ENCODE measurements at places on chromosomes 3 and 15.

- no peak for DNase-seq
Measured at GRCh38 chr3:11536132-11536935, 107.4 kb downstream of the VGLL4 start.

- DNase-seq: no peak
Measured at GRCh38 chr15:55151631-55152030, 45.1 kb downstream of the RSL24D1 start.

- no peak for DNase-seq
Measured at GRCh38 chr15:27820722-27821121, 278.4 kb downstream of the OCA2 start.

DNA sequence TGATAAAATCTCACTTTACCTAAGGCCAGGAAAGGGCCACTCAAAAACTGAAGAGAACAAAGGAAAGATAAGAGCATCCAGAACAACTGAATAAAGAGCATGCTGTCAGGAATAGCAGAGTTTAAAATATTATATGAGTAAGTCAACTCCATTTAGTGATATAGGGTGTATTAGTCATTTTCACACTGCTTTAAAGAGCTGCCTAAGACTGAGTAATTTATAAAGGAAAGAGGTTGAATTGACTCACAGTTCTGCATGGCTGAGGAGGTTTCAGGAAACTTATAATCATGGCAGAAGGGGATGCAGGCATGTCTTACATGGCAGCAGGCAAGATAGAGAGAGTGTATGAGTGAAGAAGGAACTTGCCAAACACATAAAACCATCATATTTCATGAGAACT, 778.0 kb upstream of the NECTIN3 start:
- no peak for DNase-seq

GRCh38 chr3:73411993-73412392, 212.7 kb downstream of the PDZRN3 start:
- DNase-seq: no peak

GRCh38 chr15:79635149-79635771, 203.1 kb downstream of the MINAR1 start:
- DNase-seq: no peak

DNA sequence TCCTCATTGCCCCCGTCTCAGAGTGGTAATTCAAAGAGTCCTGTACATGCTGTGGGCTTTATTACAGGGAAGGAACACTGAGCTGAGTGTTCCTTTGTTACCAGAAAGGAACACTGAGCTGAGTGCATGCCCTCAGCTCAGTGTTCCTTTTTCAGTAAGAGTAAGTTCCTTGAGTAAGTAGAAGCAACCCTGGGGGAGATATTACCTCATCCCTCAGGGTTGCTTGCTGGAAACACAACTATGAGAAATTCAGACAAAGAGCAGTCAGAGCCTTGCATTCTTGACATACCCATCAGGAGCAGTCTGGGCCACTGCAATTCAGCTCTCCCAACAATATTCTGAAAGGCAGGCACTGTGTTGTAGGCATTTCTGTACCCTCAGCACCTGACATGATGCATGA, 17.0 kb downstream of the CHRM5 start:
- DNase-seq: no peak

- DNase-seq: no peak
Measured at GRCh38 chr3:181626036-181626435, 85.7 kb upstream of the SOX2 start.

- DNase-seq: no peak
Measured at GRCh38 chr3:15660055-15660935, 58.8 kb downstream of the BTD start.

GRCh38 chr3:148970271-148970670, 21.1 kb upstream of the GYG1 start:
- DNase-seq: no peak

DNA sequence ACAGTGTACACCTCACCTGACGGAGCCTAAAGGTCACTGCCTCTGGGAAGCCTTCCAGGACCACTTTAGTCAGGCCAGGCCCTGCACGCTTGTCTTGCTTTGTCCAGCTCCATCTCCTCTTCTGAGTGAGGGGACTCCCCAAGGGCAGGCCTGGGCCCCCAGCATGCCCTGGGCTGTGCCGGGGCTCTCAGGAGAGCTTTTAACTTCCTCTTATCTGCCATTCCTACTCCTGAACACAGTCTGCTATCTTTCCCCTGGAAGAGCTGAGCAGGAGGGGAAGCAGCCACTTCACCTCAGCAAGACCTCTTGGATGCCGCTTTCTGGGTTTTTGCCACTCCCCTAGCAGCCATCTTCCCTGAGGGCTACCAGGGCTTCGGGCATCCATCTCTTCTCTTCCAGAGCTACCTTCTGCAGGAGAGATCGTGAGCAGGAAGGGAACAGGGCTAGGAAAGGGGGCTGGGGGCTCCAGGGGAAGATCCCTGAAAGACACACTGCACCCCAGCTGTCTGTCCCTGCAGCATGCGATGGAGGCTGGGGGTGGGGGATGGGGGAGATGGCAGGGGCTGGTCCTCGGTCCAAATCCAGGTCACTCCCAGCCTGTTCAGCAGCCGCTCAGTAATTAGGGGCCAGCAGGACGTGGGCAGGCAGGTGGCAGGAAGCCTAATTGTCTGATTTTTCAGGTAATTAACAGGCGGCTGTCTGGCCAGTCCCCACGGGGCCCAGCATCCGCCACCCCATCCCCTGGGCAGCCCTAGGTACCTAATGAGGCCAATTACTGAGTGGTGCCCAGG, 19.9 kb upstream of the RPL29 start:
- DNase-seq: no peak

- no peak for DNase-seq
Measured at GRCh38 chr3:127735767-127736693, 63.3 kb downstream of the ABTB1 start.

- no peak for DNase-seq
Measured at GRCh38 chr3:48140336-48140757, 47.9 kb downstream of the CDC25A start.

DNA sequence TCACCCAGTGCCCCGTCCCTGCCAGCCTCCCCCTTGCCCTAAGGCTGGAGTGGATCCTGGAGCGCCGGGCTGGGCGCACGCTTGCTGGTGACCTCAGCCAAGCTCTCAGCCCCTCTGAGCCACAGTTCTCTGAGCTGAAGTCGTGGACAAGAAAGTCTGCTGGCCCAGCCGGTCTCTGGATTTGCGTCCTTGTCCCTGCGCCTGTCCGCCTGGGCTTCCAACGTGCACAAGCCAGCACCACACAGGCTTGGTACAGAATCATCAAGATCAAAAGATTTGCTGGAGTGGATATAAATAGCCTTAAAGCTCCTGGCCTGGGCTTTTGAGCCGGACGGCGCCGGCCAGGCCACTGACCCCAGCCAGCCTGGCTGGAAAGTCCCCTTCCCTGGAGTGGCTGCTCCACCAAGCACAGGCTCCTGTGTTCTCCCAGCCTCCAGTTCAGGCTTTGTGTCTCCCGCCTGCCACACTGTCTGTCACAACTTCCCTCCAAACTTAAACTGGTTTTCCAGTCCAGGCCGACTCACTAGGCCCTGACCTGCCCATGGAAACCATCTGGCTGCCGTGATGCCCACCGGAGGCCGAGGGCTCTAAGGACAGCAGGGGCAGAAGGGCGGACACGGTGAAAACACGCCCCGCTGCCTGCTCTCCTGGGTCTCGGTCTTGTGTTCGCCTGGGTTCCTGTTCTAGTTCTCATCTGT, 156.2 kb downstream of the NUP210 start:
- no peak for DNase-seq

DNA sequence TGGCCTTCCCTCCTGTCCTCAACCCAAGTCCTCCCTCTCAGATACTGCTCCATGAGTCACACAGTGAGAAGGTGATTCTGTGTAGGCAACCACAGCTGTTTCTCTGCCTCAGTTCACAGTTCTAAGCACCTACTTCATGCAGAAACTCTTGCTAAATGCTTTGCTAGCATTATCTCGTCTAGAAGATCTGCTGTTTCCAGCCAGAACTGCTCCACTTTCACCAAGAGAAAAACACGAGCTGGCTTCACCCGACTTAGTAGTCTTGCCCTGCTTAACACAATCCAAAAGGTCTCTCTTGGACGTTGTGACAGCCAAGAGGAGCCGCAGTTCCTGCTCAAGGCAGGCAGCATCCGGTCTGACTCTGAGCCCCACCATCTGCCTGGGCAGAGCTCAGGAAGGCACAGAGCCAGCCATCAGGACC, 272.1 kb downstream of the UACA start:
- no peak for DNase-seq

GRCh38 chr15:31569836-31570235, 243.2 kb downstream of the KLF13 start:
- no peak for DNase-seq

GRCh38 chr15:74799856-74800558, 12.6 kb upstream of the LMAN1L start:
- DNase-seq: peak; percentile 69

DNA sequence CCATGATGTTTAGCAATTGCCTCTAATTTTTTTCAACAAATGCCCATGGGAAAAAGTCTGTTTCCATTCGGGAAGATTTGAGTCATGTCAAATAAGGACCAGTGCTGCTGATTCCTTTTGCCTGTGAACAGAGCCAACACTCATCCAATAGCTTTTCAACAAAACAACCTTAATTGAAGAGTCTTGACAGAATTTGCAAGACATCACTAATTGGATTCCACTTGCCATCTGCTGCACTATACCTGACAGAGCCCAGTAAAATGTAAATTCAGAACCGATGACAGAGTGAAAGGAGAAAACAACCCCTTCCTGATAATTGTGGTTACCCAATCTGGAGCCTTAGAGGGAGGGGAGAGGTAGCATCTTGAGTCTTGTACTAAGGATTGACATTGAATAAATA, 426.7 kb downstream of the AGBL1 start:
- DNase-seq: no peak

- DNase-seq: no peak
Measured at GRCh38 chr3:146746190-146746589, 141.0 kb upstream of the PLSCR5 start.

DNA sequence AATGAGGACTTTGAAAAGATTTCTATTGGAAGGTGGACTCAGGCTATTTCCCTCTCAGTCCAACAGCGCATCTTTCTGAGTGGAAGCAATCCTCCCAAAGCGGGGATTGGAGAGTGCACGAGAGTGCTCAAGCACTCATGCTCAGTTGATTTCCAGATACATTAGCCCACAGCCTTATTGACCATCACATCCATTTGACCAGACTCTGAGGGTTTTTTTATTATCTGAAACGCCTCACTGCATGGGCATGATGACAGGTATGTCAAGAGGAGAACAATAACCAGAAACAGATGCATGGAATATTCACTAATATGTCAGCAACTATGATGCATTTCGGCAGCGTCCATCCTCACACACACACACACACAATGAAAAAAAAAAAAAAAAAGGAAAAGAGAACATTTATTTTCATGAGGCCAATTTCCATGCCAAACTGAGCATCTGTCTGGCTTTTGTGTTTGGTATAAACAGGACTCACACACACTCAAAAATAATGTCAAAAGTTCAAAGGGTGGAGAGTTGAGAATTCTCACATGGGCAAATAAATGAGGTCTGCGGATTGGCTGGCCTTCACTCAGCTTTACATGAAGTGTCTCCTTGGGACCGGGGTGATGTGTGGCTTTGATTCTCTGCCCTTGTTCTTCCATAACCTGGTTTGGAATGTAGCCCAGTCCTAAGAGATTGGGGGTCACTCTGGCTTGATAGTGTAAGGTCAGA, 371.6 kb downstream of the MCTP2 start:
- no peak for DNase-seq

GRCh38 chr3:127889461-127889863, 25.6 kb upstream of the KBTBD12 start:
- peak; percentile 5 for DNase-seq

GRCh38 chr3:143751643-143752178, 96.6 kb downstream of the SLC9A9 start:
- no peak for DNase-seq

GRCh38 chr3:39849992-39850715, 40.7 kb downstream of the MYRIP start:
- DNase-seq: no peak

GRCh38 chr3:175713268-175713667, 854.1 kb downstream of the NAALADL2 start:
- no peak for DNase-seq

- no peak for DNase-seq
Measured at GRCh38 chr15:93460717-93461116, 371.7 kb upstream of the RGMA start.

DNA sequence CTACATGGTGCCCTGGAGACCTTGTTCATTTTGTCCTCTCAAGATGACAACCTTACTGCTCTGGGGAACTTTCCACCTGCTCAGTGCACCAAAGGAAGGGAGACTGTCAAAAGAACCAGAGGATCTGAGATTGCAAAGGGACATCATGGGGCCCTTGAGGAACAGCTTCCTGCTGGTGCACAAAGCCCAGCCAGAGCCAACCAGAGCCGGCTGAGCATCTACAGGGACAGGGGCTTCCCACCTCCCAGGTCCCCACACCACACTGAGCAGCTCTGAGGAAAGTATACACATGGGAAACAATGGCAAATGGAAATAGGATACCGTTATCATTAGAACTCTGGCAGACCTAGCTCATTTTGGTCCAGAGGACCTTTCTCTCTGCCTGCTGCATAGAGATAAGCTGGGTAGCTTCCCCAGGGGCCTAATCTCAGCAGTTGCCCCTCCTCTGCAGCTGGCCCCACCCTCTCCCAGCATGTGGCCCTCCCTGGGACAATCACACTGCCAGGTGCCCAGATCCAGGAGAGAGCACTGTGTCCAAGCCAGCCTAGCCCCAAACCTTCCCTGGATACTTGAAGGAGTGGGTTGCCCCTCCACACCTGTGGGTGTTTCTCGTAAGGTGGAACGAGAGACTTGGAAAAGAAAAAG, 123.4 kb upstream of the PRR20G start:
- no peak for DNase-seq

DNA sequence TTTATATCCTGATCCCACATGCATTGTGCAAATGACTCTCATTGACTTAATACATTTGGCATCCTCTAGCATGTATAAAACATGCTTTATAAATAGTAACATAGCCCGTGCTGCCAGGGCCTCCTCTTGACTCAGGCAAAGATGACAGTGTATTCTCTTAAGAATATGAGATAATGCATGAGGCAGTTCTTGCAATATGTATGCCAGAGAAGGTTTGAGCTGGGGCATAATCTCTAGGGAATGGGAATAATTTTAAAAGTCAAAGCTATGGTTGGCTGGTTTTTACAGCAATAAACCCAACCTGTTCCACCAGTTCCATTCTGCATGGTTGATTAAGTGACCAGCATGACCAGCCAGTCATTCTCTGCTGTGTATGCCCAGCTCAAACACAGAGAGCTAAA, 179.0 kb upstream of the PFN2 start:
- no peak for DNase-seq

DNA sequence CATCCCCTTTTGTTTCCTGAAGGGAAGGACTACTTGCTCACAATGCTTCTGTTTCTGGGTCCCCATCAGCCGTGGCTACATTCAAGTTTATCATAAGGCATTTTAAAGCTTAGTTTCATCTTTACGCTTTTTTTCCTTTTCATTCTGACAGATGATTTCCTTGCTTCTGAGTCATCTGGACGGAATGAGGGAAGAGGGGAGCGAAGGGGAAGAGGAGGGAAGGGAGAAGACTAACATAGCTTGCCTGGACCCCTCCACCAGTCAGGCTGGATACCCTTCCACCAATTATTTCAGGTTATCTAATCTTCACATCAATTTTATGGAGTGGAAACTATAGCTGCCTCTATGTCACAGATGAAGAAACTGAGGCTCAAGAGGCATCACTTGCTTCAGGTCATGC, 27.6 kb downstream of the FAM3D start:
- DNase-seq: no peak

All from T1000 (cell line).